WERI-Rb-1 (cell line): ENCODE measurements at places on chromosomes 16 and 17.
A peak's percentile ranks its signal among the peaks of the same experiment; 100 is the strongest.

GRCh38 chr16:1216296-1216619 is 8.8 kb downstream of the TPSG1 start:
- no peak for DNase-seq

- DNase-seq: peak; percentile 57
Observed at GRCh38 chr17:30921544-30922196, at the start of gene ADAP2. ADAP2 (plus strand) TSS chr17:30921945; CDS start chr17:30922015, 70 bp downstream.

DNA sequence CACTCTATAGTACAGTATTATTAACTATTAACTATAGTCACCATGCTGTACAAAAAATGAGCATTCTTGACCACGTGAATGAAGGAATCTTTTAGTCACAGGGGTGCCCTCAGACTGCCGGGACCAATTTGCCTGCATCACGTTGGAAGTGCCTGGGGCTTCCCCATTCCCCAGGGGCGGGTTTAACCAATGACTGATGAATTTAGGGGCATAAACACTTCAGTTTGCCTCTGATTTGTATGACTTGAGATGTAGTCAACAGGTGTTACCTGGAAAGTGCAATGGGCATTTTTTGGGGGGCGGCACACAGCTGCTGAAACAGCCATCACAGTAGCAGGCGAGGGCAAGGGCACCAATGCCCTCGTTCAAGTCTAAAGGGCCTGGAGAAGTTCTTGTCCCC is 8.7 kb upstream of the PYY start:
- DNase-seq: no peak

DNA sequence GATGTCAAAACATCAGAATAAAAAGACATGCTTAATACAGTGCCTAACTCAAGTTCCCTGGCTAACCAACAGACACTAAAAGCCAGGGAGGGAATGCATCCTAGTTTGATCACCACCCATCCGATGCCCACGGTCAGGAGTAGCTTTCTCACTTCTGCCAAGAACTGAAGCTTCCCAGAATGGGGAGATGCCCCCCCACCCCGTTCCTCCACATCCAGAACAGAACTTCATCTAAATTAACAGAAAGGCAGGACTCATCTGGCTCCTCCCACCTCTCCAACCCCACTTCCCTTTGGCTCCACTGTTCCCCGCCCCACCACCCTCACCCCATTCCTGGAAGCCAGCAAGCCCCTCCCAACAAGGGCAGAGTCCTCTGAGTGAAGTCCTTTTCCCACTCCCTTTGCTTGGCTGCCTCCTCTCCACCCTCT is 33.7 kb downstream of the GDE1 start:
- DNase-seq: no peak

GRCh38 chr16:79092846-79093245 is 507.7 kb downstream of the MAF start:
- no peak for DNase-seq

DNA sequence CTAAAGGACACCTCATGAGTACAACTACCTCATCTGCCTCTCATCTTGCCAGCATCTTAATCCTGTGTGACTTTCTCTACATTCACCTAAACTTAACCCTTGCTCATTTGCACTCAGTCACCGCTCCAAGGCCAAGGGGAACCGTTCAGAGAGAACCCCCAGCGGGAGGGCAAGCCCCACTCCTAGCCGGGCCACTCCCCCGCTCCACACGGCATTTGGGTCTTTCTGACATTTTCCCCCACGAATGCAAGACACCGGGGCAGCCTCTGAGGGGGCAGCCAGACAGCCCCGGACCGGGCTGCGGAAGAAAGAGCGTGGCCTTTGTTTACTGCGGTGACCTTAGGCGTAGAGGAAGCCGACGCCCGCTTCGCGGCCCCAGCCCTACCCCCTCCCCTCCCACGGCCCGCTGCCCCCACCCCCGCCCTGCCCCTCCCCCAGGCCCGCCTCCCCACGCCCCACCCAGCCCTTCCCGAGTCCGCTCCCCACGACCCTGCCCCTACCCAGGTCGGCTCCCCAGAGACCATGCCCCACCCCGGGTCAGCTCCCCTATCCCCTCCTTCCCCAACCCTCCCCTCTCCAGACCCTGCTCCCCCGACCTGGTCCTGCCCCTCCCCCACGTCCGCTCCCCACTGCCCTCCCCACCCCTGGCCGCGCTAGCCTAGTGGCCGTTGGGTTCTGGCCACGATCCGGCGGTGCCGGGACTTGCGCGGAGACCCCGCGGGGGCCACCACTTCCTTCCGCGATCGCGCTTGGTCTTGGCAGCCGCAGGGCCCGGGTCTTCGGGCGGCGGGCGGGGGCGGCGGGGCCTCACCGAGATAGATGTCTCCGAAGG is 789 bp downstream of the CSNK1D start:
- DNase-seq: peak; percentile 60

GRCh38 chr16:82459580-82460256 is 167.1 kb upstream of the CDH13 start:
- no peak for DNase-seq

GRCh38 chr17:39486242-39486641 is 25.0 kb downstream of the CDK12 start:
- no peak for DNase-seq

DNA sequence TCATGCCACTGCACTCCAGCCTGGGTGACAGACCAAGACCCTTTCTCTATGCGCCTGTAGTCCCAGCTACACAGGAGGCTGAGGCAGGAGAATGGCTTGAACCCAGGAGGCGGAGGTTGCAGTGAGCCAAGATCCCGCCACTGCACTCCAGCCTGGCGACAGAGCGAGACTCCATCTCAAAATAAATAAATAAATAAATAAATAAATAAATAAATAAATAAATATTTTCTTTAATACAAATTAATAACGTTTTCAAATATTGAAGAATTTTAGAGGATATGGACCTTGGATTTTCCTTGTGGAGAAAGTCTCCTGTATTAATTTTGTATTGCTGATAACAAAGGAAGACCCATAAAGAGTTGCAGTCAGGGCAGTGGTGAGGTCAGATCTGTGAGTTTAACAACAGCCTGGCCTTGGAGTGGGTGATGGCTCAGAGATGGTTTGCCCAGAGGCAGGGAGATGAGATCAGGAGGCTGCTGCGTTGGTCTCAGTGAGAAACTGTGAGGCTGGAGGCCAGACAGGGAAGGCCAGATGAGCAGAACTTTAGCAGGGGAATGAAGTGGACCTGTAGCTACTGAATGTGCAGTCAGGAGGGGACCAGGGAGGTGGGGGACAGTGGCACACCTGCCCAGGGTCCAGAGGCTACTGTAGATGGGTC is 4.4 kb upstream of the ASGR1 start:
- DNase-seq: no peak

- no peak for DNase-seq
Observed at GRCh38 chr17:73564843-73565242, 79.4 kb downstream of the SDK2 start.

GRCh38 chr16:785563-786535 is 2.3 kb downstream of the RPUSD1 start:
- DNase-seq: peak; percentile 91

DNA sequence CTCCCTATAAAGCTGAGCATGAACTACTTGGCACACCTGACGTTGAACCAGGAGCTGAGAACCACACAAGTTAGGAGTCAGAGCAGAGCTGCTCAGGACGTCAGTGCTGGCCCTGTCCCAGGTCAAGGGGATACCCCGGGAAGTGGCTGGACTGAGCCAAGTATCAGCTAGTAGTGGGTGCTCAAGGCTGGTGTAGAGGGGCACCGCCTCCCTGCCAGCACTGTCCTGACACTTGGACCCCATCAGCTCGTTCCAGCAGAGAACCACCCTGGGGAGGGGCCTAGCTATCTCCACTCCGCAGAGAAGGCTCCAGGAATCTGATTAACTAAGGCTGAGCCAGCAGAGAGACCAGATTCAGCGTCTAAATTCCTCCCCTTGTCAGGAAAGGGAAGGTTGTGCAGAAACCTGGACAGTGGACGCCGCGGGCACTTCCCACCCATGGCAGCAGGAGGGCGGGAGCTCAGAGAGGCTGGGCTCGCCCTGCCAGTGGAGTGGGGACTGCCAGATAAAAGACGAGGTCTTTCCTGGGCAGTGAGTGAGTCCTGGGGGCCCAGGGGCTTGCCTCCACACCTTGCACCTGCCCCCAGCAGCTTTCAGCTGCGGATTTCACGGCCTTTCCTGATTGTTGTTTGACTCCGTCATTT is 21.0 kb downstream of the C16orf90 start:
- DNase-seq: no peak

DNA sequence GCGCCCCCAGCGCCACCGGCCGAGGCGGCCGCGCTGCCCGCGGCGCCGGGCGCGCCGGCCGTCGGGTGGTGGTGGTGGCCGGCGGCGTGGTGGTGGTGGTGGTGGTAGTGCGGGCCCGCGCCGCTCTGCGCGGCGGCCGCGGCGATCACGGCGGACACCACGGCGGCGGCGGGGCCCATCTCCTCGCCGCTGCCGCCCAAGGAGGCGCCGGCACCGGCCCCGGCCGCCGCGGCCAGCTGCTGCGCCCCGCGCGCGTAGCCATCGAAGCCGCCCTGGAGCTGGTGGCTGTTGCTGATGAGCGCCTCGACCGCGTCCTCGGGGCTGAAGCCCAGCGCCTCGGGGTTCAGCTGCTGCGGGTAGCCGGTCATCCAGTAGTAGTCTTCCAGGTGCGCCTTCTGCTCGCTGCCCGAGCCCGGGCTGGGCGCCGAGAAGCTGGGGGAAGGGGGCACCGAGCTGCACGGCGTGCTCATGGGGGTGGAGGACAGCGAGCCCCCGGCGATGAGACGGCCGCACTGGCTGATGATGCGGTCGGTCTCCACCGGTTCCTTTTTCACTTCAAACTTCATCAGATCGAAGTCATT is 1.2 kb downstream of the MAF start:
- peak; percentile 7 for DNase-seq

- no peak for DNase-seq
Observed at GRCh38 chr16:74315059-74315458, 18.4 kb downstream of the PSMD7 start.

DNA sequence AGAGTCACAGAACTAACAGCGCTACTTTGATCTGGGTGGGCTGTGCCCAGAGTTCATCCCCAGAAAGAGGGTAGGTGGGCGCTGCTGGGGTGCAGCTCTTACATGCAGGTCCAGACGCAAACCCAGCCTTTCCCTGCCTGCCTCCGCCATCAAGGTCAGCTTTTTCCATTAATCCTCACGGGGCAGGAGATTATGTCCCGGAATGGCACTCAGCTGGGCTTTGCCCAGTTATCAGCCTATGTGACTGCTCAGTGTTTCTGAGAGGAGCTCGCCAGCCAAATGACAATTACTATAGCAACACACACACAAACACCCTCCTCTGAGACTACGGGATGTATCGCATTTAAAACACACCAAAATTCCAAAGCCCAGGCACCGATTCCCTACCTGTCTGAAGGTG is 20.1 kb downstream of the GLYR1 start:
- no peak for DNase-seq

GRCh38 chr17:72863526-72864211 is 228.8 kb downstream of the SLC39A11 start:
- peak; percentile 82 for DNase-seq

GRCh38 chr17:79086609-79087427 is 12.2 kb downstream of the ENGASE start:
- DNase-seq: no peak

DNA sequence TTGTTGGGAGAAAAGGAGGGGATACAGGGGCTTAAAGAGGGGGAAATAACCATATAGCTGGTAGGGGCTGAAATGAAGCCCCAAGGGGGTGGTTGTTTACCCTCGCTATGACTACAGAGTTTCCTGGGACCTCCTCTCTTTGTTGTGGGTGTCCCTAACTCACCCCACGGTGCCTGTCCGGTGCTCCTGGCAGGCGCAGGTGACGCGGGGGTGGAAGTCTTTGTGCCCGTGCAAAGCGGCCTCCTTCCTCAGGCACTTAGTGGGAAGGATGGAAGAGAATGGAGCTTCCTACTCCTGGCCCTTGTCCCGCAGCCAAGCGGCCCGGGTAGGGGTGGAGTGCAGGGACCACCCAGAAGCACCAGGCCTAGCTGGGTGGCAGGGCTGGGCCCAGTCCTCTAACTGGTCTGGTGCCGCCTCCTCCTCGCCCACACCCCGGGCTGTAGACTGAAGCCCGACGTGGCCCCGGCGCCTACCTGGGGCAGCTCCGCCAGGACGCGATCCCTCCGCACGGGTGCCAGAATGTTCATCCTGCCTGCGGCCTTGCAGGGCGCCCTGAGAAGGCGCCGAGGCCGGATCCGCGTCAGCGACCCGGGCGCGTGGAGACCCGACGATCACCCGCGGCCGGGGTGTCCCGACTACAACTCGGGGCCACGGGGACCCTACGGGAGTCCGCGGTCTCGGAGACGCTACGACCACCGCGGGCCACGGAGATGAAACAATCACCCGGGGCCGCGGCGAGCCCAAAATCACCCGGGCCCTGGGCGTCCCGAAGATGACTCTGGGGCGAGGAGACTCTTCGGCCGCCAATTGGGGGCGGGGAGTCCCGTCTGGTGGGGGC is 709 bp downstream of the RAB34 start:
- DNase-seq: no peak

DNA sequence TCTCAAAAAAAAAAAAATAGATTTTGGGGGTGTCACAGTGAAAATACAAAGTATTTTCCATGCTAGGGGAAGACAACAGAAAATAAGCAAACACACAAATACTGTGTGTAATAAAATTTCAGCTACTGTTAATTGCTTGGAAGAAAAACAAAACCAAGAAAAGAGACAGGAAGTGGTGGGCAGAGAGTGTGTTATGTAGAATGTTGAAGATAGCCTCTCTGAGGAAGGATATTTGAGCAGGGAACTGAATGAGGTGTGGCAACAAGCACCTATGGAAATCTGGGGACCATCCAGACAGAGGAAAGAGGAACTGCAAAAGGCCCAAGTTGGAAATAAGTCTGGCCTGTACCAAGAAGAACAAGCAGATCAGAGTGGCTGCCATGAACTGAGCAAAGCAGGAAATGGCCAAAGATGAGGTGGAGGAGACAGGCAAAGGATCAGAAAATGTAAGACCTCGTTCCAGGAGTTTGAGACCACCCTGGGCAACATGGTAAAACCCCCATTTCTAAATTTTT is 7.8 kb upstream of the USP31 start:
- no peak for DNase-seq

GRCh38 chr16:85851034-85851785 is 47.8 kb upstream of the IRF8 start:
- no peak for DNase-seq

DNA sequence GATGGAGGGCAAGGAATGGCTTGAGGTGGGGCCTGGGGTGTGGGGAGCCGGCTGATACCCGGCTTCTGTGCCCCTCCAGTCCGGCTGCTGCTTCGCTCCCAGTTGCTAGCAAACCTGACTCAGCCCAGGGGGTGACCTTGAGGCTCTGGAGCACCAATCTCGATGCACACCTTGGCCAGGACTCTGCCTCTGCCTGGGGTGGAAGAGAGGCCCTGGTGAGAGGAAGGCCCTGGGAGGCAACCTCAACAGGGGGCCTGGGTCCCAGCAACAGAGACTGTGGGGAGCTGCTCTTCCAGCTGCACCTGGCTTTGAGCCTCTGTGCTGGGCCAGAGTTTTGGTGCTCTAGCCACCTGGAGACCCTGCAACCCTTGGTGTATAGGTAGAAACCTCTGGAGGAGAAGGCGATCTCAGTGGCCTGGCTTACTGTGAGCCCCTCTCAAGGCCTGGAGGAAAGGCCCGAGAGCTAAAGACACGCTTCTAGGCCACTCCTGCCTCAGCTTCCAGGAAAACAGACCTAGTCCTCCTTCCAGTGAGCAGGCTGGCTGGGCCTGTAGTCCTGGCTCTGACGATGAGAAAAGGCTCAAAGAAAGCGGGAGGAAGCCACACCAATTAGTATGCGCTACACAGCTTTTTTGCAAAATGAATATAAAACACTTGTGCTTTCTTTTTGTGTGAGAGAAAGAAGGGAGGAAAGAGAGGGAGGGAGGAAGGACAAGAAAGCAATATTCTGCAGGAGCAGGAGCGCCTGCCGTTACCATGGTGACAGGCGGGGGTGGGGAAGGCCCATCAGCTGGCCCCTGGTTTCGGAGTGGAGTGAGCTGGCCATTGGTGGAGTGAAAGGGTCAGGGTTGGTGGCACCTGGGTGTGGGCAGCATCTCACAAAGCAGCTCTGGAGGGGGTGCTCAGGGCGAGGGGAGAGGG is 51.0 kb downstream of the VAC14 start:
- DNase-seq: no peak
